ENCODE measurements at places on chromosomes 13 and 19. TPM values are rescaled to one million over a fixed set of nuclear protein-coding genes. Genes with fewer than 3 reads are reported as not detected.
A peak's percentile ranks its signal among the peaks of the same experiment; 100 is the strongest.

GRCh38 chr19:18469069-18469846, 31.3 kb upstream of the ISYNA1 start:
- H3K27ac ChIP-seq, result no peak overlapping the region
- peaks cover 91% of the 10 kb centered on the region for H3K4me1 ChIP-seq
- no peaks in the 10 kb centered on the region for H3K27me3 ChIP-seq
- no peak for DNase-seq
- no peak overlapping the region for H3K4me3 ChIP-seq

DNA sequence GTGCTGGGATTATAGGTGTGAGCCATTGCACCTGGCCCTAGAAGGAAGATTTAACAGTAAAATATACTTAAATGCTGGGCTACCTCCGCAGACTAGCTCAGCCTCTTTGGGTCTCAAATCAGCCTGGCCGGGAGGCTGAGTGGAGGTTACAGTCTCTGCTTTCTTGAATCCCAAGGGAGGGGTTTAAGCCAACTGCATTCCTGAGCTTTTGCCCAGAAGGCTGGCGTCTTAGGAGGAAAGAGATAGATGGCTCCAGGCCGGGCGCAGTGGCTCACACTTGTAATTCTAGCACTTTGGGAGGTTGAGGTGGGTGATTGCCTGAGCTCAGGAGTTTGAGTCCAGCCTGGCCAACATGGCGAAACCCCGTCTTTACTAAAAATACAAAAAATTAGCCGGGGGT, 623 bp upstream of the C5AR1 start:
- no peak overlapping the region for H3K27ac ChIP-seq
- H3K4me1 ChIP-seq, result no peaks in the 10 kb centered on the region
- no peaks in the 10 kb centered on the region for H3K36me3 ChIP-seq
- no peak for DNase-seq
- no peak overlapping the region for H3K4me3 ChIP-seq

DNA sequence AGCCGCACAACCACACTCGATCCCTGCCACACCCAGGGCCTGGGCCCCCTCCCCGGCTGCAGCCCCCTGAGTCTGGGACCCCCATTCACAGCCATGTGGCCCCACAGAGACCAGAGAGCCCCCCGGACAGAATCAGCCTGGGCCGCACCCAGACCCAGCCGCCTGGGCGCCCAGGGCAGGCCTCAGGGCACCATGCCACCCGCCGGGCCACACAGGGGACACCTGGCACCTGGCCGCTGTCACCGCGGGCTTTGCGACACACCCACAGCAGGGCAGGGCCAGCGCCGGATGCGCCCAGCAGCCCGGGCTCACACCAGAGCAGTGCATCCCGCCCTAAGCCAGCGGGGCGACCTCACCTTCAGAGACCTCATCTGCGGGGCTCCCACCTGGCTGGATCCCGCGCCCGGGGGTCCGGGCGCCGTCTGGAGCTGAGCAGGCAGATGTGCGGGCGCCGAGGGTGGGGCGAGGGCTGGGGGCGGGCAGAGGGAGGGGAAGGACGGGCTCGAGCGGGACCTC, 443 bp downstream of the TBXA2R start:
- peaks cover 80% of the 10 kb centered on the region for H3K4me1 ChIP-seq
- peaks cover 6% of the 10 kb centered on the region for H3K36me3 ChIP-seq
- H3K4me3 ChIP-seq, result peak overlapping the region; percentile 68
- no peak for DNase-seq
- H3K27ac ChIP-seq, result peak overlapping the region; percentile 85

DNA sequence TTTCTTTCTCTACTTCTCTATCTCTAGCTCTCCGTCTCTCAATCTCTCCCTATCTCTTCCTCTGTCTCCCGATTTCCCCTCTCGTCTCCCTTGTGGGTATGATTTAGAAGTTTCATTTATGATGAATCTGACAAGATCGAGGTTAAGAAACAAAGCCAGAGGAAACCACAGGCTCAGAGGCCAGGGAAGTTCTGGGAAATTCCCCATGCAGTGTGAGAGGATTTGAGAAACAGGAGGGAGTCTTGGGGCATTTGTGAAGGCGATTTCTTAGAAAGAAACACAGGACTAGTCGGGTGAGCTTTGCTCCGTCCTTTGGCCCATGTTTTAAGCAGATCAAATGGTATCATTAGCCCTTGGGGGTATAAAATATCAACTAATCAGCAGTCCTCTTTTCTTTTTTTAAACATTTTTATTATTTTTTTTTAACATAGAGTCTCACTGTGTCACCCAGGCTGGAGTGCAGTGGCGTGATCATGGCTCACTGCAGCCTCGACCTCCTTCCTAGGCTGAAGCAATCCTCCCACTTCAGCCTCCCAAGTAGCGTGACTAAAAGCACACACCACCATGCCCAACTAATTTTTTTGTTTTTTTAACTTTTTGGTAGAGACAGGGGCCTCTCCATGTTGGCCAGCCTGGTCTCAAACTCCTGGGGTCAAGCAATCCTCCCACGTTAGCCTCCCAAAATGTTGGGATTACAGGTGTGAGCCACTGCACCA, 25.8 kb downstream of the TNFSF9 start:
- no peaks in the 10 kb centered on the region for H3K27me3 ChIP-seq
- H3K4me3 ChIP-seq, result no peak overlapping the region
- no peak overlapping the region for H3K27ac ChIP-seq
- H3K36me3 ChIP-seq, result no peaks in the 10 kb centered on the region
- DNase-seq, result no peak
- H3K4me1 ChIP-seq, result no peaks in the 10 kb centered on the region

DNA sequence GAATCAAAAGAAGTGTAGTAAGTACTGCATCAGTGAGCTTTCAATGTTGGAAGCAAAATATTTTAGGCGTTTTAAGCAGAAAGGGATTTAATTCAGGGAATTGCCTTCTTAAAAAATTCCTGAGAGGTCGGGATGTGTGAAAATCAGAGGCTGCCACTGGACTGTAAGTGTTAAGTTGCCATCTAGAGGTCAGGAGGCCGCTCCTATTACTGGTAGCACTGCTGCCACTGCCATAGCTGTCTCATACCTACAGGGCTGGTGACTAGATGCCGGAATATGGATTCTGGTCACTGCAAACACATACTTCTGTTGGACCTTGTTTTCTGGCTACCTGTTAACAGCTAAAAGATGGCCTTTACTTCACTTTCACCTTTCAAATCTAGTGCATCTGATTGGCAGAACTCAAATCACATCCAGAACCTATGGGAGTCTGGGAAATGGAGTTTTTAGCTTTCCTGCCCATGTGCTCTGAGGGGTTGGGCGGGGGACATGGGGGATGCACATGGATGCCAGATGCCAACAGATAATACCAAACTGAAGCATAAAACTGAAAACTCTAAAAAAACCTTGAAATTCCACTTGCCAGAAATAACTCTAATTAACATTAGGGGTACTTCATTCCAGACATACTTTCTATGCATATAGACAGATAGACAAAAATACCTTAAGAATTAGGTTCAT, 29.8 kb downstream of the DGKH start:
- H3K27ac ChIP-seq, result no peak overlapping the region
- H3K27me3 ChIP-seq, result no peaks in the 10 kb centered on the region

- no peak for DNase-seq
These were observed 7.0 kb downstream of the GPR32 start for GRCh38 chr19:50777261-50777660.

GRCh38 chr19:38564981-38565690, 52.6 kb downstream of the MAP4K1 start:
- H3K4me3 ChIP-seq, result peak overlapping the region; percentile 50
- DNase-seq, result no peak
- peaks cover 6% of the 10 kb centered on the region for H3K27me3 ChIP-seq
- peaks cover 4% of the 10 kb centered on the region for H3K4me1 ChIP-seq
- no peak overlapping the region for H3K27ac ChIP-seq
- H3K36me3 ChIP-seq, result no peaks in the 10 kb centered on the region

DNA sequence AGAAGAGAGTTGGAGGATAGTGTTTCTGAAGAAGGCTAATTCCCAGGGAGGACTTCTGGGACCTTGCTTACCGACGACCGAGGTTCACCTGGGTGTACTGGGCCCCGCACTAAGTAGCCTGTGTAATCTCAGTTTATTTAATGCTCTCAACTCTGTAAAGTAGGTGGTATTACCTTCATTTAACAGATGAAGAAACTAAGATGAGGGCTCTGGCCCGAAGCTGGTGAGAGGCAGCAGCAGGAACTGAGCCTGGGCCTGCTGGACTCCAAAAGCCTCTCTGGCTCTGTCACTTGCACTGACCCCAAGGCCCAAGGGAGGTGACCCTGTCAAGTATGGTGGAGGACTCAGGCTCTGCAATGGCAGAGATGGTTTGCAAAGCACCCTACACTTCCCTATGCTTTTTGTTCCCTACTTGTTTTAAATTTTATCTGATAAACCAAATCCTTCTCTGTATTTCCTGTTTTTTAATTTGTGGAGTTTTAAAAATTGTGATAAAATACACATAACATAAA, 50.6 kb downstream of the GGACT start:
- H3K36me3 ChIP-seq, result peaks cover 7% of the 10 kb centered on the region
- no peak for DNase-seq
- H3K4me1 ChIP-seq, result no peaks in the 10 kb centered on the region
- no peak overlapping the region for H3K4me3 ChIP-seq

DNA sequence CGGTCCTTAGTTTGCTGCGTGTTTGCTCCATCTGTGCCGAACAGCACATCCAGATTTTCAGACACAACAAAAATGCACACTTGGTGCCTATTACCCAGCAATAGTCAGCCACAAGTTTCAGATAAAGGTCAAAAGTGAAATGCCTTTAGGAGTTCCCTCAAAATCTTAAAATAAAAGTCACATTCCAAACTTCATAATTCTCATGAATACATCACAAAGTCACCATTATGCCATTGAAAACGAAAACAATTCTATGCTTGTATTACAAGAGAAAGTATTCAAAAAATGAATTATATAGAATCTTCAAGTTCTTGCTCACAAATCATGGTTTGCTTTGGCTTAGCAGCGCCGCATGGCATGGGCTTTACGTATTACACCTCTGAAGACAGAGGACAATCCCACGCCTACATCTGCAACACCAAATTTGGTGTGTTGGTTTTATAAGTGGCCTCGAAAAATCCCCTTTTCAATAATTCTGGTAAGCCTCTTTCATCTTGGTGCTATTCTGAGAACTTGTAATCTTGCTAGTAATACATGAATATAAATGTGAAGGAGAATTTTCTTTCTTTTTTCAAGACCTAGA, 26.6 kb downstream of the COL4A1 start:
- peaks cover 85% of the 10 kb centered on the region for H3K4me1 ChIP-seq
- no peak for DNase-seq
- no peak overlapping the region for H3K4me3 ChIP-seq
- H3K27me3 ChIP-seq, result no peaks in the 10 kb centered on the region
- no peaks in the 10 kb centered on the region for H3K36me3 ChIP-seq

- H3K4me3 ChIP-seq, result no peak overlapping the region
- H3K27ac ChIP-seq, result no peak overlapping the region
- no peaks in the 10 kb centered on the region for H3K36me3 ChIP-seq
- peaks cover 9% of the 10 kb centered on the region for H3K27me3 ChIP-seq
- no peaks in the 10 kb centered on the region for H3K4me1 ChIP-seq
These were observed 21.0 kb upstream of the CBY2 start for GRCh38 chr13:45681113-45681512.

DNA sequence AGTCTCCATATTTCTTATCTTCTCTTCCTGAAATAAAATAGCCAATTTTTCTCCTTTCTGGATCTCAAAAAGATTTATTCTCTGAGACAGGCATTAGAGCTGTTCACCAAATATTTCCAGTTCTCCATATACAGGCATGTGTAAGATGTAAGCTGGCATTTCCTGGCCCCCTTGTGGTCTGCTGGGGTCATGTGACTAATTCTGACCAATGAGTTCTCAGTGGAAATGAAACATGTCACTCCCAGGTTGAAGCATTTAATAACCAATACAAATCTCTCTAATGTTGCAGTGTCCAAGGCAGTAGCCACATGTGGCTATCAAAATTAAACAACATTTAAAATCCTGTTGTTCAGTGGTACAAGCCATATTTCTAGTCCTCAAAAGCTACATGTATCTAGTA, 14.8 kb upstream of the CACNA1A start:
- H3K36me3 ChIP-seq, result no peaks in the 10 kb centered on the region
- H3K4me1 ChIP-seq, result no peaks in the 10 kb centered on the region
- no peak overlapping the region for H3K27ac ChIP-seq
- DNase-seq, result no peak

DNA sequence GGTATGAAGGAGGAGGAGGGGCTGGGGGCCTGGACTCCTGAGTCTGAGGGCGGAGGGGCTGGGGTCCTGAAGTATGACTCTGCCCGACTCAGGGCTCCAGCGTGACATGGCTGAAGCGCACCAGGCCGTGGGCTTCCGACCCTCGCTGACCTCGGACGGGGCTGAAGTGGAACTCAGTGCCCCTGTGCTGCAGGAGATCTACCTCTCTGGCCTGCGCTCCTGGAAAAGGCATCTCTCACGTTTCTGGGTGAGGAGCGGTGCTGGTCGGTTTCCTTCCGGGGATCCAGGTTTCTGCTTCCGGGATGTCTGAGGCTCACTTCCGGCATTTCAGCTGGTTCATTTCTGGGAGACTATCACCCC, 1.2 kb downstream of the CPT1C start:
- H3K27ac ChIP-seq, result no peak overlapping the region
- no peak for DNase-seq
- peaks cover 12% of the 10 kb centered on the region for H3K36me3 ChIP-seq
- peaks cover 43% of the 10 kb centered on the region for H3K27me3 ChIP-seq
- peaks cover 33% of the 10 kb centered on the region for H3K4me1 ChIP-seq

DNA sequence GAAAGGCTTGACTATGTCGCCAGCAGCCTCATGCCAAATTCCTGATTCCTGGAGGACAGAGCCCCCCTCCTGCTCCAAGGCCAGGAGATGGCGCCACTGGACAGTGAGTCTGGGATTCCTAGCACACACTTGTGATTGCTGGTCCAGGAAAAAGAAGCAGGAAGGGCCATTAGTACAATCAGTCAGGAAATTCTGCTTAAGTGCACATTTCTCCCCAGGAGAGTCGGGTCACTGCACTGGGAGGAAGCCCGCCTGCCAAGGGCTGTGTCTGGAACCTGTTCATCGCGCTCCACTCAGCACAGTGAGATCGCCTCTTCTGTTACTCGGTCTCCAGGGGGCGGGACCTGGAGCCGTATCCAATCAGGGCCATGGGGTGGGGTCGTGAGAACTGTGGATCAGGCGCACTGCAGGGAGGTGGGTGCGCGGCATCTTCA, 65.1 kb downstream of the ZNF823 start:
- H3K27ac ChIP-seq, result peak overlapping the region; percentile 31
- H3K4me1 ChIP-seq, result peaks cover 15% of the 10 kb centered on the region
- DNase-seq, result no peak
- H3K4me3 ChIP-seq, result peak overlapping the region; percentile 66

- H3K4me3 ChIP-seq, result no peak overlapping the region
- H3K27ac ChIP-seq, result no peak overlapping the region
- H3K36me3 ChIP-seq, result no peaks in the 10 kb centered on the region
- no peak for DNase-seq
- peaks cover 64% of the 10 kb centered on the region for H3K4me1 ChIP-seq
- H3K27me3 ChIP-seq, result no peaks in the 10 kb centered on the region
These were observed 6.4 kb downstream of the GARRE1 start for GRCh38 chr19:34260771-34261173.

GRCh38 chr13:68190818-68191217, 960.7 kb upstream of the PCDH9 start:
- H3K36me3 ChIP-seq, result no peaks in the 10 kb centered on the region
- no peaks in the 10 kb centered on the region for H3K4me1 ChIP-seq
- DNase-seq, result no peak
- H3K27ac ChIP-seq, result no peak overlapping the region
- H3K27me3 ChIP-seq, result no peaks in the 10 kb centered on the region
- no peak overlapping the region for H3K4me3 ChIP-seq

The FKBP8 gene
- total RNA-seq, result 568 TPM

The CNMD gene
- not detected for total RNA-seq

The ACOD1 gene
- not detected for total RNA-seq

The ZNF765 gene
- 12.5 TPM for total RNA-seq

The MISP3 gene
- 11.1 TPM for total RNA-seq

The AMH gene
- 1.6 TPM for total RNA-seq

The DIRAS1 gene
- 7.0 TPM for total RNA-seq

The METTL21C gene
- not detected for total RNA-seq

The TNFRSF19 gene
- 5.0 TPM for total RNA-seq

Measured in esophagus muscularis mucosa (tissue), 4 donors.